Fibroblast of skin of back (primary cell): ENCODE measurements at places on chromosomes 3 and 15.
A peak's percentile ranks its signal among the peaks of the same experiment; 100 is the strongest.

- peak; percentile 65 for DNase-seq
These were observed 9.4 kb upstream of the MESP1 start for GRCh38 chr15:89760303-89761008.

- no peak for DNase-seq
These were observed 7.9 kb upstream of the PIK3CB start for GRCh38 chr3:138842483-138843188.

DNA sequence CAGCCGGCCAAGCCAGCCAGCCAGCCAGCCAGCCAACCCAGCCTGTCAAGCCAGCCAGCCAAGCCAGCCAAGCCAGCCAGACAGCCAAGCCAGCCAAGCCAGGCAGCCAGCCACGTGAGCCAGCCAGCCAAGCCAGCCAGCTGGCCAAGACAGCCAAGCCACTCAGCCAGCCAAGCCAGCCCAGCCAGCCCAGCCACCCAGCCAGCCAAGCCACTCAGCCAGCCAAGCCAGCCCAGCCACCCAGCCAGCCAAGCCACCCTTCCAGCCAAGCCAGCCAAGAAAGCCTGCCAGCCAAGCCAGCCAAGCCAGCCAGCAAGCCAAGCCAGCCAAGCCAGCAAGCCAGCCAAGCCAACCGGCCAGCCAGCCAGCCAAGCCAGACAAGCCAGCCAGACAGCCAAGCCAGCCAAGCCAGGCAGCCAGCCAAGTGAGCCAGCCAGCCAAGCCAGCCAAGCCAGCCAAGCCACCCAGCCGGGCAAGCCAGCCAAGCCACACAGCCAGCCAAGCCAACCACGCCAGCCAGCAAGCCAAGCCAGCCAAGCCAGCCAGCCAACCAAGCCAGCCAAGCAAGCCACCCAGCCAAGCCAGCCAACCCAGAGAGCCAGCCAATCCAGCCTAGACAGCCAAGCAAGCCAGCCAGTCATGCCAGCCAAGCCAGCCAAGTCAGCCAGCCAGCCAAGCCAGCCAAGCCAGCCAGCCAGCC is 199.5 kb downstream of the GOLGA6L6 start:
- DNase-seq: no peak

DNA sequence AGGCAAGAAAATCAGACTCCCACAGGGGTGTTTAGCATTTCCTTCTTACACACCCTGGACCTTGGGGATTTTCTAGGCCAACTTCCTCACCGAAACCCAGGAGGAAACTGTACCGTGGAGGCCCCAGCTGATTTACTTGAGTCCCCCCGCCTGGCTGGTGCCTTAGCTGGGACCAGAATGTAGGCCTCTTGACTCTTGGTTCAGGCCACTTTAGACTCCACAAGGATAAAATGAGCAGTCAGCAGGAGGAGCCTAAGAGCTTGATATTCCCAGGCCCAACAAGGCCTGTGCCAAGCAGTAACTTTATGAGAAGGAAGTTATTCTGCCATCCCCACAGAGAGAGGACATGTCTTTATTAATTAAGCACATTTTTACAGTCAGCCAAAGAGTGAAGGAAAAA is 4.6 kb upstream of the APBA2 start:
- peak; percentile 21 for DNase-seq

DNA sequence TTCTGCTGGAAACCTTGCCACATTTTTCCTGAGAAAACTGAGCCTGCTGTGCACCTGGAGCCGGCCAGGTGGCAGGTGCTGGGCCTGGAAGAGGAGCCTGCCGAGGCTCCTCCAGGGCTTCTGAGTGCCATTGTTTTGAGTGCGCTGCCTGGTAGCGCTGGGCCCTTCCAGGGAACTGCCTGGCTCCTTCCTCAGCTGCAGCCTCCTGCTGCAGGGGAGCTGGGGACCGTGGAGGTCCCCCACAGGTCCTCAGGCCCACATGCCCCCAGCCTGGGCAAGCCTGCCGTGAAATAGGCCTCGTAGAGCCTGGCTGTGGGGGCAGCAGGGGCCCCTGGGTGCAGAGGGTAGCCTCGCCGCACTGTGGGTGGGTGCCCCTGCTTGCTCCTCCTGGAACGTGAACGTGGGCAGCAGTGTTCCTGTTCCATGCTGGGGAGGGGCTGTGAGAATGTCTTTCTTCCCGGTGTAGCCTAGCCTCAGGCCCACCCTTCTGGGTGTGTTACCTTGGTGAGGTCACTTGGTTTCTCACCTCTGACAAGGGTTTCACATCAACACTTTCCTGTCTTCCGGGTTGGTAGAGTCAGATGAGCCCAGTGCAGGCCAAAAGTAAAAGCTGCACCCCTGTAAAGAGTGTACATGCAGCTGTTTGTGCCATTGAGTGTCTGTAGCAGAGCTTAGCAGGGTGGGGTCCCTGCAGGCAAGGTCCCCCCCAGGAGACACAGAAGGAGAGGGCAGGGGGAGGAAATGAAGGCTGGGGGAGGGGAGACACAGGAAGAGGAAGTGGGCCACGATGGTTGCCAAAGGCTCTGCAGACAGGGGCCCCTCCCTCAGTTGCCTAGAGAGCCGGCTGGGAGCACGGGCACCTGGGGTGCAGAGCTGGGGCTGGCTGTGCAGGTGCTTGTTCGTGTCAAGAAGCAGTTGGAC is 34.5 kb downstream of the KLF13 start:
- no peak for DNase-seq

DNA sequence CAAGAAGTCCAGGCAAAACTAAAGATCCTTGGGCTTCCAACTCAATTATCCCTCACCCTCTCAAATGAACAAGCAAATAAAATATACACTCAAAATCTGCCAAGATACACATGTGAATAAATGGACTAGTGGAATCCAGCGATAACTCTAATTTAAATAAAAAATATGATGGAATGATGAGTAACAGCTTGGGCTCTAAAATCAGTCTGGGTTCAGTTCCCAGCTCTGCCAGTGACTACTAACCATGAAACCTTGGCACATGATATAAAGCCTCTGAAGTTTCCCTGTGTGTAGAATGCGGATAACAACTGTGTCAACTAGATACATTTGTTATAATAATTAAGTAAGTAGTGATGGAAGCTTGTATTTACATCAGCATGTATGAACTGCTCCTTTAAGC is 81.3 kb downstream of the CADPS start:
- DNase-seq: peak; percentile 42

- DNase-seq: no peak
These were observed 16.1 kb downstream of the ACAA1 start for GRCh38 chr3:38120693-38121450.

DNA sequence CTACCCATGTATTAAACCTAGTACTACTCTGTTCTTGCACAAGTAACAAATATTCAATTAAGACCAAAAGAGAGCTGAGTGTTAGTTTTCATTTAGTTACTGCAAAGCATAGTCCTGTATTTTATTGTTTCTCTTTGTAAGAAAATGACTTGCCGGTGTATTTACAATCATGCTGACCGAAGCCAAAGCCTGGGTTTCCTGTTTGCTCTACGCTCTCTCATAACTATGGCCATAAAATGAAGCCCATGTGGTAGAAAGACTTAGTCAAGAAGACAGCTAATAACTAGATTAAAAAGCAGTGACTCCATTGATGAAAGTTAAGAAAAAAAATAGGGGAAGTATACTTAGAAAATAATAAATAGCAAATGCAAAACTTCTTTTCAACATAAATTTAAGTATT is 479.9 kb downstream of the CNTN4 start:
- no peak for DNase-seq

DNA sequence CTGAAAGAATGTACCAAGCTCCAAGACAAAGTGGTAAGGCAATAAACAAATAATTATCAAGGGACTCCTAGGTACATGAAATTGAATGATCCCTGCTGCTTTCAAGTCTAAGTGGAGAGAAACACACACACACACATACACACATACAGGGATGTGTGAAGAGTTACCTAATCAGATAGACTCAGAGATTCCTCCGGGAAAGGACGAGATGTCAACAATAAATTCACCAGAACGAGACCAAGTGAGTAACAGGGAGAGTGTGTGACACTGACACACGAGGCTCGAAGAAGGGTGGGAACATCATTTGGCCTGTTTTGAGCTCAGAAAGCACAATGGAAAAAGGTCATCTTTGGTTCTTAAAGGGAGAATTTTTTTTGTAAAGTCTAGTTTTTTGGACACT is 13.4 kb downstream of the LRIG1 start:
- peak; percentile 62 for DNase-seq

DNA sequence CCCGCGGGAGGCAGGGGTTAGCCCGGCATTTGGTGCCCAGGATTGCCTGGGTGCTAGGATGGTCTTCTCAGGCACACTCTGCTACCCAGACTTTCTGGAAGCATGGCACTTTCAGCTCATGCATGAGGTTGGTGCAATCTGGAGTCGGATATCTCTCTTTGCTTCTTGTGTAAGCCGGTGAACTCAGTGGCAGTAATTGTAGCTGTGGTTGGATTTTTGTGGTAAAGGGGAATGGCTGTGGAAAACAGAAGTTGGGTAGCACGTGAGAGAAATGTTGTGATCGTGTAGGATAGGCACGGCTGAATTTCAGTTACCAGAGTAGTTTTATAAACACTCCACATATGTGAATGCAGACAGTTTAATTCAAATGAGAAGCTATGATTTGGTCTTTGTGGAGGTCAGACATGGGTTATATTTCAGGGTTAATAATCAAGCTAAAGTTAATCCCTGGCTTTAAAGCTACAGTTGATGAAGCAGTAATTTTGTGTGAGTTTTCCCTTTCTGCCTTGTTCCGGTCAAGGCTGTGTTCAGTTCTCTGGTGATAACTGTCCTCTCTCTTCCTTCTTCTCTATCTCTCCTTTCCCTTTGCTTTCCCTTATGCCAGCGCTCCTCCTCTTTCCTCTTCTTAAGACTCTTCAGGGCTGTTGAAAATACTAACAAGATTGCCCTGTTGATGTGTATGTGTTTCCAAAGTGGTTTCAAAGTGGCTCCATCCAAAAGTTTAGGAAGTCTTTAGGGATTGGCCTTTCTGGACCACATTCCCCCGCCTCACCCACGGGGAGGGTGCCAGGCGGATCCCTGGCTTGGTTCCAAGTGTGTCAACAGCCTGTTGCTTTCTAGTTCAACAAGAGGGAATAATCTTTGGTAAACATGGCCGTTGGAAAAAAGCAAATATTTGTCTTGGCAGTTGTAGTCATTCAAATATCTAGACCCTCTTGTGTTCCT is 404.6 kb upstream of the C2CD4B start:
- DNase-seq: peak; percentile 71

DNA sequence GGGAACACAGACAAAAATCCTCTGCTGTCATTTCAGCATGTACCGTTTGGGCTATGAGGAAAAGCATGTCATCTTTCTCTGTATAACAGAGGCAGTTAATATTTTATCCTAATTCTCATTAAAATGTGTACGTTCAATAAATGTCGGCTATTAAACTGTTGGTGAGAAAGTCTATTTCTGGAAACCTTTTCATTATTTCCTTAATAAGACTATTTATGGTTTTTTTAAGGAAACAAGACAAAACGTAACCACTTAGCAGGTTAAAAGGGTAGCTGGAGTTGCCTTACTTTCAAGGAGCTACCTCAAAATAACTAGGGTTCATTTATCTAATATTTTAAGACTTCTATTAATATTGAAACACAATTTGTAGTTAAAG is 1.8 kb upstream of the STT3B start:
- DNase-seq: no peak

- peak; percentile 56 for DNase-seq
These were observed 41.4 kb downstream of the PGPEP1L start for GRCh38 chr15:98966091-98966787.

GRCh38 chr3:159453945-159454344 is 534.7 kb upstream of the IL12A start:
- no peak for DNase-seq

DNA sequence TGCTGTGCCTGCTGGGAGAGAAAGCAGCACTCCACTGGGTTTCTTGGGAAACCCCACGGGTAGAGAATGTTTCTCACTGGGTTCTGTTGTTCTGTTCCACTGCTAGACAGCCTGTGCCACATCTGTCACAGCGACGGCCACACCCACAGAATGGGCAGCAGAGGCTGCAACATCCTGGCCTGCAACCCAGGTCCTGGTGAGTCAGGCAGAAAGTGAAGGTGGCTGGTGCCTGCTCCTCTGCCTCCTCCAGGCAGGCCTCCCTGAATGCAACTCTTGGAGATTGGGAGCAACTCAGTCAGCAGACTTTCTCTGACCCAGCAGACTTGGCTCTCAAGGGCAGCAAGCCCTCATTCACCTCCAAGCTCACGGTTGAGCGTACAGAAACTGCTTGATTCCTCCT is 13.0 kb downstream of the C3orf18 start:
- no peak for DNase-seq

DNA sequence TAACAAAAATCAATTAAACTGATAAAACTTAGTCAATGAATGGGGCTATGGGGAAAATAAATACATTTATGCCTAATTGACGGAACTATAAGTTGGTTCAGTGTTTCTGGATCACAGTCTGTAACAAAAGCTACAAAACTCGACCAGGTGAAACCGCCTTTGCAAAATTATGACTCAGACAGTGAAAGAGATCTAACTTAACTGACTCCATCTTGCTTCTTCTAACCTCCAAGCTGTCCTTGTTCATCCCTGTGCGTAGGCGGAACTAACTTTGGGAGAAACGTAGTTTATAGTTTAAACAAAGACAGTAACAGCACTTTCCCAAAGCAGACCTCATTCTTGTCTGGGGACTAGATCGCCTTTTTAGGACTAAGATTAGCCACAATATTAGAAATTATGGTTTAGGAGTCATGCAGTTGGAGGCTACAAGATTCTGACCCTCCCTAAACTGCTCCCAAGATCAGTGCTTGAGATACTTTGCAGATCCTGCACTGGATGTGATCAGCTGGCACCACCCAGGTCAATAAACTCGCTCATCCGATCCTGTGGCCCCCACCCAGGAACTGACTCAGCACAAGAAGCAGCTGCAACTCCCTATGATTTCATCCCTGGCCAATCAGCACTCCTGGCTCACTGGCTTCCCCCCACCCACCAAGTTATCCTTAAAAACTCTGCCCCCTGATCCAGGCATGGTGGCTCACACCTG is 7.2 kb upstream of the MFGE8 start:
- peak; percentile 79 for DNase-seq

DNA sequence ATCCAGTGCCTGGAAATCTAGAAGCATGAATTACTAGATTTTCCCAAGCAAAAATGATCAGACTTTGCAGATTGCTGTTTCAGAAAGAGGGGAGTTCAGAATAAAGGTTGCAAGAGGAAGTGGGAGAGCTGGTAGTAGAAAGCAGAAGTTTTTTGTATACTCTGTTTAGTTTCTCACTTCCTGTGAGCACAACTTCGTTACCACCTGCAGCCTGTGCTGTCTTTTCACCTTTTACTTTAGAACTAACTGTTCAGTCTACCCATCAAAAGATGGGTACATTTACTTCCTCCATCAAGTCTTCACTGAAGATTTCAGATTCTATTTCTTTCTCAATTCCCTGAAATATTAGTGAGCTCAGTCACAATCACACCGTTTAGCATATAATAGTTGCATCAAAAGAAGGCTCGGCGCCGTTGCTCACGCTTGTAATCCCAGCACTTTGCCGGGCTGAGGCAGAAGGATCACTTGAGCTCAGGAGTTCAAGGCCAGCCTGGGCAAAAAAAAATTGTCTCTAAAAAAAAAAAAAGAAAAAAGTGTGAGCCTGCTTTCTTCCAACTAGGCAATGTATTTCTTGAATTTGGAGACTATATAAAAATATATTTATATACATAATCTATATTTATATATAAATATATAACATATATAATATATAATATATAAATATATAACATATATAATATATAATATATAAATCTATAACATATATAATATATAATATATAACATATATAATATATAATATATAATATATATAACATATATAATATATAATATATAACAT is 1.8 kb upstream of the CEP97 start:
- no peak for DNase-seq
